ENCODE measurements at places on chromosomes 2 and 18.

DNA sequence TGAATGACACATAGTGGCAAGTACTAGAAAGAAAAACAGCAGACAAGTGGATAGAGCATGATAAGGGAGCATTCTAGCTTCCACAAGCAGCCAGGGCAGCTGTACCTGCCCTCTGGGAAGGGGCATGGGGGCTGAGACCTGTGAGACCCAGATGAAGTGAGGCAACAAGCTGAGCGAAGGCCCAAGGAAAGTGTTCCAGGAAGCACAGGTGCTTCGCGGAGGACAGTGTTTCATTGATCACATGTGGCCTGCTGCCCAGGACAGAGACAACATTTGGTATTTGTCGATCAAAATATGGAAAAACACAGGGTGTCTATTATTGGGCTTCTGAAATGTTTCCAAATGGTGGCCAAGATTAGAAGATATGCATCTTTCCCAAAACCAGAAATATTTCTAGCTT lies 149.1 kb downstream of the ZNF516 start:
- no peak for DNase-seq

GRCh38 chr2:174971868-174972781 lies 33.1 kb downstream of the CHN1 start:
- DNase-seq = no peak

DNA sequence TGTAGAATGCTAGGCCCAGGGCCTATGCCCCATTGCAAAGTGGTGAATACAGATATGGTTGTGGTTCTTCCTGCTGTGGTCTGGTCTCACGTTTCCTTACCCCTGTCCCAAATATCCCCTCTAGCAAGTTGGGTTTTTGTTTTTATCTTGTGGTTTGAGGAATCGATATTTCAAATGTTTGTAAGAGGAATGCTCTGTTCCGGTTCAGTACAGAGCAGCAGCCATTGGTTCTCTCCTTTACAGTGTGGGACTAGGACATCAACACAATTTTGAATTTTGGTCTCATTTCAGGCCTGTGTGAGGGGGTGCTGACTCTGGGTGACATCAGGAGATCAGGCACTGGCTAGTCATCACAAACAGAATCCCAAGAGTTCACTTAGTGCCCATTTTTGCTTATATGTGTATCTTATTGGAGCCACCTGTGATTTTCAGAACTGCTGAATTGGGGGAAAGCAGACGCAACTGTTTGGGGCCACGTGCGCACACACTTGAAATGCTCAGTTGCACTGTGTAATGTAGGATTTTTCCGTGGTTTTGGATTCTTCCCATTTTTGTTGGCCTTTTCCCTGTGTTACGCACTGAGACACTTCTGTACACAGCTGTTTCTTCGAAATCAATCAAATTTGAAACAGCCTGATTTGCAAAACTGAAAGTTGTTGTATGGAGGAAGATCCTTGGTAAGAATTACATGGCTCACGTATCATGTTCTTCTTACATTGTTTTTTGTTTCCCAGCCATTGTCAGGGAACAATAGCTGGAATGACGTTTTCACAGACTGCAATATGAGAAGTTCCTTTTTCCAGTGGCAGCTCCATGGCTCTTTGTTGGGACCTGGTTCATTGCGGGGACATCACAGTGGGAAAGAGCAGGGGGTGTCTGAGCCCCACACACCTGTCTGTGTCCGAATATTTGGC lies 8.6 kb downstream of the SH3BP4 start:
- DNase-seq = no peak

GRCh38 chr2:24986372-24986771 lies 14.6 kb upstream of the DNAJC27 start:
- no peak for DNase-seq

DNA sequence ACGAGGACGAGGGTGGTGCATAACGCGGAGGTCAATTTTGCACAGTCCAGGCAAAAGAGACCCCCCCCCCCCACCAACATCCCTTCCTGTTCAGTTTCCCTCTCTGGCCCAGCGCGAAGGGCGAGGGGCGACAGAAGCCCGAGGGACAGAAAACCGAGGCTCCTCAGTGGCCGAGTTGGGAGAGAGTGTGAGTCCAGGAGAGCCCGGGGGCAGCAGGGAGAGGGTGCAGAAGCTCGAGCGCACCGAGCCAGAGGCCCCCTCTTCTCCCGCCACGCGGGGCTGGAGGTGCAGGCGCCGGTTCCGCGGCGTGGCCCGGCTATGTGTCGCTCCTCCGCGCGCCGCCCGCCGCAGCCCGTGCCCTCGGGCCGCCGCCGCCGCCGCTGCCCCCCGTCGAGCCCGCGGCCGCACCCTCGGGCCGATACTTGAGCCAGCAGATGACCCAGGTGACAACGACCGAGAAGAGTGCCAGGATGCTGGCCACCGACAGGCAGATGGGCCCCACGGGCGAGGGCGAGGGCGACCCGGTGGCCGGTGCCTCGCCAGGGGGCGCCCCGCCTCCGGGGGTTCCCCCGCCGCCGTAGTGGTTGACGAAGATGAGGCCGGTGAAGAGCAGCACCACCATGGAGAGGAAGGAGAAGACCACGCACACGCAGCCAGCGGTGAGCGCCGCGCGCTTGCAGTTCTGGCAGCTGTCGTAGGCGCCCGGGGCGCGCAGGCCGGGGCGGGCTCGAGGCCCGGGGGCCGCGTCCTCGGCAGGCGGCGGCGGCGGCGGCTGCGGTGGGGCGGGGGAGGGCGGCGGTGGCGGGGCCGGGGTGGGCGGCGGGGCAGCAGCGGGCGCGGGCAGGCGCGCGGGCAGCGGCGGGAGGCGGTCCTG lies 20.2 kb upstream of the PAX3 start:
- peak; percentile 81 for DNase-seq

- DNase-seq = no peak
These were observed 49.6 kb downstream of the IL1R2 start for GRCh38 chr2:102041351-102041750.

DNA sequence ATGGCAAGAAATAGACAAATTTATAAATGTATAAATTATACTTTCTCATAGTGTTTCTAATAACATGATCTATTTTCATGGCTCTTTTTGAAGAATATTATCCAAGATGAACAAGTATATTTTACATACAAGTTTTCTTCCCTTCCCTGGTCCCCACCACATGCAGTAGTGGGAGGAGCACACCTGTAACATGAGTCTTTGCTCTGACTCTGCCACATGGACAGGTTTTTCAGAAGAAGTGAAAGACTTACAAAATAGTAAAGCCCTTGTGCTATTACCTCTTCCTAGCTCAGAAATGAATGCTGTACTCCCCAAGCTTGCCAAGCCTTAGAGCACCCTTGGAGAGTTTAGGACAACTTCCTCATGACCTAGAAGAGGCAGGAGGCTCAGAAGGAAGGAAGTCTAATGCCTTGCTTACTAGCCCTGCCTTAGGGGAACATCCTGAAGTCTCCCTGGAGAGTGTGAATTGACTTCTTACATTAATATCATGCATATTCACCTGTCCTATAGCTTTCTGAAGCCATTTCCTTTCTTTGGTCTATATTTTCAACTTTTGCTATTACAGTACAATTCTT lies 18.4 kb downstream of the MXD1 start:
- no peak for DNase-seq

GRCh38 chr18:60022671-60023276 lies 123.0 kb downstream of the PMAIP1 start:
- DNase-seq = no peak

DNA sequence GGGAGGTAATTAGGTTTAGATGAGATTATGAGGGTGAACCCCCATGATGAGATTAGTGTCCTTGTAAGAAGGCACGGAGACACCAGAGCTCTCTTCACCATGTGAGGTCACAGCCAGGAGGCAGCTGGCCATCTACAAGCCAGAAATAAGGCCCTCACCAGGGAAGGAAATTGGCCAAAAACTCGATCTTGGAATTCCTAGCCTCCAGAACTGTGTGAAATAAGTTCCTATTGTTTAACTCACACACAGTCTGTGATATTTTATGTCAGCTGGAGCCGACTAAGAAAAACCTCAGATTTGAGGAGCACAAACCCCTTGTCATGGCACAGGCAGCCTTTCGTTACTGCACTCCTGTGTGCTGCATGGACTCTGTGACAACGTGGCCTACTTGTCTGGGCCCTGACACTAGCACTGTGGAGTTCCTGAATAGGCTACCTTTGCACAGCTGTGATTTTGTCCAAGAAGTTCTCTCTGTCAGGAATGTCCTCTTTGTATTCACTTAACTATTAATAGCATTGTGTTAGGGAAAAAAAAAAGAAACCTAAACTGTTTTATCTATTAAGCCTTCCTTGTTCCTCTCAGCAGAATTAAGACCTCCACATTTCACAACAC lies 319.8 kb downstream of the TDRD15 start:
- DNase-seq = no peak

GRCh38 chr2:206520450-206520849 lies 77.1 kb downstream of the ADAM23 start:
- DNase-seq = no peak

DNA sequence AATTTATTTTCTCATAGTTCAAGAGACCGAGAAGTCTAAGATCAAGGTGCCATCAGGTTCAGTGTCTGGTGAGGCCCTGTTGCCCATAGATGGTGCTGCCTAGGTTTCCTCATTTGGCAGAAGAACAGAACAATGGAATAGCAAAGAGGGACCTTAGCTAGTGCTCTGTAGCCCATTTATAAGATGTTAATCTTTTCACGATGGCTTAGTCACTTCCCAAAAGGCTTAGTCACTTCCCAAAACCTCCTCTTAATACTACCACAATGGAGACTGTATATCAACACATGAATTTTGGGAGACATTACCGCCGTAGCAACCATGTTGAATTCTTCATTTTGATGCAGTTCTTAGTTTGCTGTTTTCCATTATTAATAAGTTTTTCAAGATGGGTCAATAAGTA lies 246.3 kb upstream of the NRP2 start:
- no peak for DNase-seq

- no peak for DNase-seq
These were observed 399.8 kb downstream of the TMEM182 start for GRCh38 chr2:103161456-103162289.

GRCh38 chr18:56569416-56569815 lies 69.0 kb downstream of the TXNL1 start:
- no peak for DNase-seq

DNA sequence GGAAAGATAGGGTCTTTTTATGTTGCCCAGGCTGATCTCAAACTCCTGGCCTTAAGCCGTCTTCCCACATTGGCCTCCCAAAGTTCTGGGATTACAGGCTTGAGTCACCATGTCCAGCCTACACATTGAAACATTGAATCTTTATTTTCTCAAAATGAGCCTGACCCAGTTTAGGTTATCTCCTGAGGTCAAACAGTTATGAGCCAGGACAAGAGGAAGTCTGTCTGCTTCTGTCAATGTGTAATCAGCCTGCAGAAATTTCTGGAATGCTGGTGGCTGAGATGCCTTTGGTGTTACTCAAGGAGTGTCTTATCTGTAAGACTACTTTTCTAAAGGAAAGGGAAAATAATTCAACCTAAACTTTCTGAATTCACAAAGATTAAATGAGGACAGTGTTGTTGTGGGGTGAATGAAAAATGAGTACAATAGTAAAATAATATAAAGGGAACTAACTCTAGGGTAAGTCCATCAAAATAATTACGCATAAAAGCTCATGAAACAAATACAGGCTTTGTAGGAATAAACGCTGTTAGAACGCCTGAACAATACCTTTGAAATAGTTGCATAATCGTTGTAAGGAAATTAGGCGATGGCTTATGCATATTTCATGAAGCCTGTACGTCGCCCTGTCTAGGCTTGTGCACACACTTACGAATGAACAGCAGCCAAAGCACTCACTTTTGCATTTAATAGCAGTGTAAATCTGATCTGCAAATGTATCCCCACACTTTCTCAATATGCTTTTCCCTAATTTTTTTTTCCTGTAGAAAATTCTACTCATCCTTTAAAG lies 260.8 kb downstream of the RDH14 start:
- DNase-seq = no peak

DNA sequence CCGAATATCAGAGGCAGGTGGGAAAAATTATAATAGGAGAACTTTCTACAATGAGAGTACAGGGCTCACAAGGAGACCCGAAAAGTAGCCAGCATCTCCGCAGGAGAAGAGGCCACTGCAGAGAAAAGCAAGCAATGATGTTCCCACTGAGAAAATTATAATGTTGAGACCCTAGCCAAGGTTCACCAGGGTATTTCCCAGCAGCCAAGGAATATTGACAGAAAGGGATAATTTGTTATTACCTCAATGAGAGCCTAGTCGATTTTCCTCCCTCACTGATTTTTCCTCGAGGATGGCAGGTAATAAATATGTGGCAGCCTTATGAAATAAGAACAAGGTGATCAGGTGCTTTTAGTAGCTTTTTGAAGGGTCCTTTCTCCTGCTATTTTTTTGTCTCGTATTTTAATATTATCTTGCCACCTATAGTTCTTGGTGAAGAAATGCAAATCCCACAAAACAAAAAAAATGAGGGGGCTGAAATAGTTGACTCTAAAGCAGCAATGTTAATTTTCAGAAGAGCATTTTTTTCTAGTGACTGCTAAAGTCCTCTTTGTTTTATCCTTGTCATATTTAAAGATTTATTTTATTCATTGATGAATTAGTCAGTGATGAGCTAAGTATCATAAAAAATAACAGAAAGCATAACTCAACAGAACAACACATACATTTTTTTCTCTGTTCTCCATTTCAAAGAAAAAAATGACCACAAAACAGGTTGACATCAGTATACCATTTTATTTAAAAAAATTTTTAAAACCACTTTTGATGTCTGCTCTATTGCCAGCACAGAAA lies 215.4 kb downstream of the KCNE4 start:
- DNase-seq = no peak

- no peak for DNase-seq
These were observed 40.8 kb downstream of the DSEL start for GRCh38 chr18:67475673-67476072.

DNA sequence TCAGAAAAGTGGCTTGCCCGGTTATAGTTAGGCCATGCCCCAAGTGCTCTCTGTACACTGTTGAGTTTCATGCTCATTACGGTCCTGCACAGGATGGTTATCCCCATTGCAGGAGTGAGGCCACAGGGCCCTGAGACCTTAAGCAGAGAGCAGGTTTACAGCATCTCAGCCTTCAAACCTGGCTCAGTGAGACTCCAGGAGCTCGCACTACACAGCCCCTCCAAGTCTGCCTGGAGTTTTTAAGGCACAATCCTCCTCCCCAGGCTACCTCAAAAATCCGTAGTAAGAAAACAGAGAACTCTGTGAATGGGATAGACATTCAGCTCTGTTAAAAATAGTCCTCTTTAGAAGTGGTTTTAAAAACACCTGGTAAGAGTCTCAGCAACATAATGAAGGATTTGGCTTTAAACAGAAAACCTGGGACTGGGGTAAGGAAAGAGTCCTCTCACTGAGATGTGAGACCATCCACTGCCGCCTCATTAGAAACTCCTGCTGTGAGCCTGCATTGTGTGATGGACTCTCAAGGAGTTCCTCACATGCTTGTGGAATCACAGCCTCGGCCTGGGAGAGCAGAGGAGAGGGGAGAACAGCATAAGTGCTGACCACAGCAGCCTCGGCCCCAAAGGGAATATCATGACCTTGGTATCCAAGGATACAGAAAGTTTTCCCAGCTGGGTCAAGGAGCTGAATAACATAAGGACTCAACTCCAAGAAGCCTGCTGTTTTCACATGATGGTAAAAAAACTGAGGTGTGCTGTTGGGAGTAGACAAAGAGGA lies 214.8 kb downstream of the ATAD2B start:
- DNase-seq = no peak

GRCh38 chr2:219071131-219071816 lies 10.6 kb upstream of the IHH start:
- no peak for DNase-seq

GRCh38 chr2:83340424-83340823 lies 1118.7 kb downstream of the SUCLG1 start:
- no peak for DNase-seq

GRCh38 chr18:23893653-23894052 lies 120.9 kb upstream of the TTC39C start:
- no peak for DNase-seq
